NK-92 treated with Interleukin-12 subunit alpha and Interleukin-12 subunit beta, amount 100 ng/mL, for 24 hours (cell line): ENCODE measurements at places on chromosomes 3 and 15.

DNA sequence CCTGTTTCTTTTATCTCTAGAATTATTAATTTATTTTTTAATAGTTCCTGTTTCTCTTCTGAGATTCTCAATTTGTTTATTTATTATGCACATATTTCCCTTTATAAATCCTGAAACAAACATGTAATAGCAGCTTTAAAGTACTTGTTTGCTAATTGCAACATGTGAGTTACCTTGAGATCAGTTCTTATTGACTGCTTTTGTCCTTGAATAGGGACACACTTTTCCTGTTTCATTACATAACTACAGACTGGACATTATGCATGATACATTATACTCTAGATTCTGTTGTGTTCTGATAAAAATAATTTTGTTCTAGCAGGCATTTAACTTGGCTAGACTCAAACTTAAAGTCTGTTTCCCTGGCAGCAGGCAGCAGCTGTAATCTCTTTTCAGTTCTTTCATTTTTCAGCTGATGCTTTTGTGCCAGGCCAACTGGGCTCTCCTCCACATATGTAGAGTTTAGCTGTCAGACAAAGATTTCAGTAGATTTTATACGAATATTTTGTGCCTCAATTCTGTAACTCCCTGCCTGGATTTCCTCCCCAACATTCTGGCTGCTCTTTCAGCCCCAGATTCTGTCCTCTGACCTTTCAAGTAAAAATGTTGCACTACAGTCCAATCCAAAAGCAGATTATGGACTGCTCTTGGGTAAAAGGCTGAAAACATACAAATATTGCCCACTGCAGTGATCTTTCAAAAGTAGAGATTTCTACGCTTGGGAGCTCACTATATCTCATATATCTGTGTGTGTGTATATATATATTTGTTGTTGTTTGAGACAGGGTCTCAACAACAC, 41.9 kb downstream of the PCOLCE2 start:
- no peak for DNase-seq

- no peak for DNase-seq
Measured at GRCh38 chr3:74500257-74500656, 114.2 kb downstream of the CNTN3 start.

DNA sequence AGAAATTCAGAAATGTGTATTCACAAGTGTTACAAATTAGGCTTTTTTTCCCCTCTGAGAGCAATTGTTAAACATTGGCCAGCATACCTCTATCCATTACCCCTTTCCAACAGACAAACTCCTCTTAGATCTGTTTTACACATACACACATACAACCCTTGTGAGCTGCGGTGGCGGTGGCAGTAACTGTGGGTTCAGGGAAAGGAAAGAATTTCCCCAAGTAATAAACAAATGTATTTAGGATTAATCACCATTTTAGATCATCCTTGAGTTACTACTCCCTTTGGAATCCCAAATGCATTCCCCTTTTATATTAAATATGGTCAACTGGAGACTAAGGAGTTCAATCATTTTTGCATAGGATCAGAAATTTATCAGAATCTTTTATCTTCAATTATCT, 667.0 kb downstream of the FHIT start:
- DNase-seq, result no peak

DNA sequence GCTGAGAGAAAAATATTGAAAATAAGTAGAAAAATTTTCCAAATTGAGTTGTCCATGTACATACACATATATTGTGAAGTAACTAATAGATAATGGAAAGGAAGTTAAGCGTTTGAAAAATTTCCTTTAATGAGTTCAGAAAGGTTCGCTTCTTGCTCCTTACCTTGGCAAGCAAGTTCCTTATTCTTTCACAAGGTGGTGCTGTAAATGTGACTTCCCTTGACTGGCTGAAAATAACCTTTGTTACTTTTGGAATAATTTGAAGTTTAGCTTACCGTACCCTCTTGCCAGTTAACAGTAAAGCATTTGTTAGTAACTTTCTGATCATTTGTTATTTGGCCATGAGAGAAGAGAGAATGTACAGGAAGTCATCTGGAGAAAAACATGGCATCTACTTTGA, 41.6 kb downstream of the PYDC2 start:
- no peak for DNase-seq

DNA sequence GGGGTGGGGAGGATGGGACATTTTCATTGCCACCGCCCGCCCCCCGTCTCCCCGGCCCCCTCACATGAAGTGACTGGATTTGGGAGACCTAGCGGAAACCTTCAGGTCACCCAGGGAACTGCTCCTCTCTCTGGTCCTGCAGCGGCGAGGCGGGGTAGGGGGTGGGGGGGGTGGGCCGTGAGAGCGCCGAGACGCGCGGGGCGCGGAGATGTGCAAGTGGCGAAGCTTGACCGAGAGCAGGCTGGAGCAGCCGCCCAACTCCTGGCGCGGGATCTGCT, 712 bp upstream of the MME start:
- no peak for DNase-seq
